ENCODE measurements at places on chromosomes 3 and 15.
A peak's percentile ranks its signal among the peaks of the same experiment; 100 is the strongest.

DNA sequence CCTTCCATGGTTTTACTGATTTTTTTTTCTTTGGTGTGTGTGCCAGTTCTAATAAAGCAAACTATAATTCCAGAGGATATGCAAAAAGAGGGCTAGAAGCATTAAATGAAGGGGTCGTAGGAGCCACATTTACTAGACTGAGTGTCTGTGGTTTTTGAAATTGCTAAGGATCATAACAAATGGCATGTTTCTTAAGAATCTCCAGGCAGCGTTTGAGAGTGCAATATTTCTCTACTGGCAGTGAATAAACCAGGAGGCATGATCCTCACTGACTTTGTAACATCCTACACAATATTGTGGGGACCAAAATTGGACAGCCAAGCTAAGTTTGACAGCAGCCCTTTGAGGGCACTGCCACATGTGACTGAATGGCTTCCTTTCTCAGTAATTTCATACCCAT lies 115.9 kb upstream of the CCNL1 start:
- no peak for DNase-seq

- no peak for DNase-seq
Observed at GRCh38 chr3:97885931-97886824, 64.4 kb downstream of the CRYBG3 start.

- DNase-seq: no peak
Observed at GRCh38 chr3:12994357-12994606, 78.9 kb downstream of the IQSEC1 start.

DNA sequence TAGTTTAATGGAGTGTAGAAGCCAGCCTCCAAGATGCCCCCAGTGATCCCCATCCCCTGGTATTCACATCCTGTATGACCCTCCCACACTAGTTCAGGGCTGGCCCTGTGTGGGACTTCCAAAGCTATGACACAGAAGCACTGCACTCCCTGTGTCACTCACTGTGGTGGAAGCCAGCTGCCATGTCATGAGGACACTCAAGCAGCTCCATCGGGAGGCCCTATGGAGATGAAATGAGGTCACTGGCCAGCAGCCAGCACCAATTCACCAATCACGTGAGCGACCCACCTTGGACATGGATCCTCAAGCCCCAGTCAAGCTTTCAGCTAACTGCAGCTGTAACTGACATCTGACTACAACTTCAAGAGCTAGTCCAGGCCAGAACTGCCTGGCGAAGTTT lies 3.9 kb upstream of the ACAN start:
- no peak for DNase-seq

GRCh38 chr15:74434263-74435136 lies 742 bp upstream of the SEMA7A start:
- no peak for DNase-seq

DNA sequence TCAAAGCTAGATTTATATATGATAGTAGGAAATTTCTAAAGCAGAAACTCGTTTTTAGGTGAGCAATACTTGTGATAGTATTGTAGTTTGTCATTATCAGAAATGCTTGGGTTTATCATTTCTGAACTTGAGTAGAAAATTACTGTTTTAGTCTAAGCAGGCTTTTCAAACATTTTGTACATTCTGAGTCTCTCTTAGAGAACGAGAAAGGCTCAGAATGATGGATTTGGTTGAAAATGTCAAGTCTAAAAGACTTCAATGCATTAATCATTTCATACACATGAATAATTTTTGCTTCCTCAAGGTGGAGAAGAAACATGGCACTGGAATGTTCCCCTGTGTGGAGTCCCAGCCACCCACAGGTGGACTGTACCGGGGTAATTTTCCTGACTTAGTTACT lies 387.1 kb downstream of the NAALADL2 start:
- DNase-seq: no peak

DNA sequence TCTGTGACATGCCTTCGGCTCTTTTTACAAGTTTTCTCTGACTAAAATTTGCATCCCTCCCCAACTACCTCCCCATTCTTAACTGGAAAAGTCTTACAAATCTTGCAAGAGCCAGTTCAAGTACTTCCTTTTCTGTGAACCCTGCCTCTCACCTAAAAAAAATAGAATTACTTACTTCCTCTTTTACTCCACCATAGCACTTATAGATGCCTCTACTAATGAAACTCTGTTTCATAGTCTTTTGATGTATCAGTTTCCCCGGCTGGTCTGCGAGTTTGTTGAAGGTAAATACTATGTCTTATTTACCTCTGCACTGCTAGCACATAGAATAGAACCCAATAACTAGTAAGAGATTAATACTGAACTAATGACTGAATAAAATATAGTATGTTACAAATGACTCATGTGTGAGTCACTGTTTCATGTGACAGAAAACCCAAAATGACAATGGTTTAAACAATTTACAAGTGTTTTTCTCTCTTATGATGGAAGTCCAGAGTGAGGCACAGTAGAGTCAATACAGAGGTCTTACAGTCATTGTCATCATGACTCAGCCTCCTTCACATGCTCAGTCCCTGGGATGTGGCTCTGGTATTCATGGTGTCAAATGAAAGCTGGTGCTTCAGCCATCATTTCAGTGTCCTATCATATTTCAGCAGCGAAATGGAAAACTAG lies 393.5 kb downstream of the RSL24D1 start:
- no peak for DNase-seq

- DNase-seq: no peak
Observed at GRCh38 chr3:128217702-128218547, 64.6 kb downstream of the EEFSEC start.

DNA sequence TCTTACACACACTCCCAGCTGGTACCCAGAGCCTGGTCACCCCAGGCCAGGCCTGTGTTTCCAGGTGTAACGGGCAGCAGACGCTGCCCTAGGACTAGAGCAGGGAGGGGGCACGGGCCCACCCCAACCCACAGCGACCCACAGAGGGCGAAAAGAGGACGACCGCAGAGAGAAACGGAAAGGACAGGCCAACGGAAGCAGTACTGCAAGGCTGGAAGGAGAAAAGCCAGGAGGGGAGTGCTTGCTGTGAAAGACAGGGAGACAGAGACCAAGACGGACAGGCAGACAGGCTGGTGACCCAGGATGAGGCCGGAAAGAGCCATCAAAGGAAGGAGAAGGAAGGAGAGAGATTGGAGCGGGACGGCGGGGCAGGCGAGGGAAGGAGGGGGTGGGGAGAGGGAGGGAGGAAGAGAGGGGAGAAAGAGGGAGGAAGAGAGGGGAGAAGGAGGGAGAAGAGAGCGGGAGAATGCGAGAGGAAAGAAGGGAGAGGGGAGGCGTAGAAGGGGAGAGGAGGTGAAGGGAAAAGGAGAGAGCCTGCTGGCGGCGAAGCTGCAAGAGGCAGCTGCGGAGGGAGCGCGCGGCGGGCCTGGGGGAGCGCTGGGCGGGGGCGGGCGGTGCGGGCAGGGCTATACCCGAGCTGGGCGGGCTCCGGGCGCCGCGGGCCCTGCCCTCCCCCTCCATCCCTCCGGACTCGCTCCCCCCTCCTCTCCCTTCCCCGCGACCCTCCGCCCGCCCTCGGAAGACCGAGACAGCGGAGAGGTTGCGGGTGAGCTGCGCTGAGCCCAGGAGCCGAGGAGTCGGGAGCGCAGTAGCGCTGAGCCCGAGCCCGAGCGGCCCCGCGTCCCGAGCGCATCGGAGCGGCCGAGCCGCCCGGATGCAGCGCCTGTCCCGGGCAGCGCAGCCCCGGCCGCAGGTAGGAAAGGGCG lies at the start of gene SLC6A1:
Gene SLC6A1 (plus strand): TSS at position 732 of the 926 bp plus-strand sequence. CDS start 24,464 bp downstream, outside the sequence.
- DNase-seq: no peak

GRCh38 chr3:171231361-171231760 lies 204.8 kb upstream of the SLC2A2 start:
- no peak for DNase-seq

DNA sequence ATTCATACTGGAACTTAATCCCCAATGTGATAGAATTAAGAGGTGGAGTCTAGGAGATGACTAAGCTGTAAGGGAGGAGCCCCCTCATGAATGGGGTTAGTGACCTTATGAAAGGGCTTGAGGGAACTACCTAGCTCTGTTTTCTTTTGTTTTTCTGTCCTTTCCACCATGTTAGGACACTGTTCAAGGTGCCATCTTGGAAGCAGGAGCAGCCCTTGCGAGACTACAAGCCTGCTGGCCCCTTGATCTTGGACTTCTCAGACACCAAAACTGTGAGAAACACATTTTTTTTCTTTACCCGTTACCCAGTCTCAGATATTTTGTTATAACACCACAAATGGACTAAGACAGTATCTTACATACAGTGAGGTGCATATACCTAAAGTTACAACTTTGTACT lies 26.5 kb downstream of the GOLGA6A start:
- DNase-seq: no peak

DNA sequence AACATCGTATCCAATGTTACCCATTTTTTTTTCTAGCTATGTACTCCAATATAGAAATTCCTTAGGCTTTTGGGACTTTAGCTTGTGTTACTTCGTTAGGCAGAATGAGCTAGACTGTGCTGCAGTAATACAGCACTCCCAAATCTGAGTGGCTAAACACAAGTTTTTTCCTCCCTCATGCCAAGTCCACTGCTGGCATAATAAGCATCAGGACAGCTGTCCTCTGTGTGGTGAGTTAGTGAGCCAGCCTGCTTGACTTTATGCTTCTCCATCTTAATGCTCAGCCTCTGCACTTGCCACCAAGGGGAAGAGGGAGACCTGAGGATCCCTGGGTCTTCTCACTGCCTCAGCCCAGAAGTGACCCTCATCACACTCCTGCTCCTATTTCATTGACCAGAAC lies 18.2 kb upstream of the ACOX2 start:
- DNase-seq: no peak

- peak; percentile 10 for DNase-seq
Observed at GRCh38 chr3:184481984-184482671, 79.5 kb upstream of the EPHB3 start.

- no peak for DNase-seq
Observed at GRCh38 chr15:84697236-84697990, 18.5 kb downstream of the SEC11A start.

- no peak for DNase-seq
Observed at GRCh38 chr3:68893600-68894239, 38.6 kb downstream of the TAFA4 start.

DNA sequence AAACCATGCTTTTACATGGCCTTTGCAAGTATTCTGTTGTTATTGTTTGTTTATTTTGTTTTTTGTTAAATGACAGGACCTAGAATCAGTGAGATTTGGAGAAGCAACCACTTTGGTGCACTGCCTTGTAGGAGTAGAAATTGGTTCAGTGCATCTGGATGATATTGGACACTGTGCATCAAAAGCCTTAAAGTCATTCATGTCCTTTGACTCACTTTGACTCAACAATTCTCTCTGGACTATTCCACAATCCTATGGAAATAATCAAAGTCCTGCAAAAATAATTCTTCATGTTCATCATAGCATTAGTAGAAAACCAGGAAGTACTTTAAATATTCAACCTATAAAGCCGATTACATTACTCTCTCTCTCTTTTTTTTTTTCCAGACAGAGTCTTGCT lies 224.8 kb downstream of the ABHD5 start:
- DNase-seq: no peak

DNA sequence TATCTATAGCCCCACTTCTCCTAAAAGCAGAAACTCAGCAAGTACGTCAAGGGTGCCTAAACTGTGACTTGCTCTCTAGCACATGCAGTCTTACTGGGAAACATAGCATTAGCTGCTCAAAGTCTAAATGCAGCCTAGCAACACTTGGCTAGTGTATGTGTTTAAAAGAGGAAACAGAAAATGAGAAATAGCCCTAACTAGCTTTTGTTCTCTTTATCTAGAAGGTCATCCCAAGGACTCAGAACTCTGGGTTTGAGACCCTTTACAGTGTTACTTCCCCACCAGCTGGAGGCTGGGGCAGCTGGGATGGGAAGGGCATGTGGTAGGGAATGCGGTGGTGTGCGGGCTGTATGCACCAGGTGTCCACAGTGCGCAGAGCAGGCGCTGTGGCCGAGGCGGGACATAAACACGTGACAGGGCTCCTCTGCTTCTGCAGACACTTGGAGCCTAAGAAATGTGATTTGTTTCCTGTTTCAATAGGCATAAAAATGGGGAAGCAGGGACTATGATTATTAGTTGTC lies 13.3 kb downstream of the ETV5 start:
- no peak for DNase-seq

DNA sequence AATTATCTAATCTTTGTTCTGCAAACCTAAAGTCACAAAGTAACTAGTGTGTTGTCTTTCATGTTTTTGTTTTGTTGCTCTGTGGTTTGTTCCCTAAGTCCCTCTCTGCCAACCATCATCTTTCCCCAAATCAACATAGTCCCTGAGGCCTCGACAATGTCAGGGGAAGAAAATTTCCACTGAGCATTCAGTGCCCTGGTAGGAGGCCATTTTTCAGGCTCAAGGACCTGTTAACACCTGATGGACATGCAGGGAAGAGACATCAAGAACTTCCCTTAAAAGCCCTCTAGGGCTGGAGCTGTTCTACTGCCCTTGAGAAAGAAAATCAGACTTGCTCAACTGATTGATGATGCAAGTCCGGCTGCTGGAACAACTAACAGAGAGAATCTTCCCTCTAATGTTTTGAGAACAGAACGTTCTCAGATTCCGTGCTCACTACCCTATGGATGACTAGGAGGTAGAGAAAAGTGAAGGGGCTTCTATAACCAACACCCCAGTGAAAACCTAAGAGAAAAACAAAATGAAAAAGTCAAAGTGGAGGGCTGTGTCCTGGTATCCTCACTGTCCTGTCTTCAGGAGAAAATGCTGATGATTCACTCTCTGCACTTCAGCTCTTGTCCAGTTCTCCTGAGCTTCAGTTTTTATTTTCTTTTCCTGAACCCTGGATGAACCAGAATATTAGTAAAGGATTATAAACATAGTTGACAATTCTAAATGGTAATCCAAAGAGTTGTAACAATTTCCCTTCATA lies 373.1 kb downstream of the FOXP1 start:
- DNase-seq: no peak

DNA sequence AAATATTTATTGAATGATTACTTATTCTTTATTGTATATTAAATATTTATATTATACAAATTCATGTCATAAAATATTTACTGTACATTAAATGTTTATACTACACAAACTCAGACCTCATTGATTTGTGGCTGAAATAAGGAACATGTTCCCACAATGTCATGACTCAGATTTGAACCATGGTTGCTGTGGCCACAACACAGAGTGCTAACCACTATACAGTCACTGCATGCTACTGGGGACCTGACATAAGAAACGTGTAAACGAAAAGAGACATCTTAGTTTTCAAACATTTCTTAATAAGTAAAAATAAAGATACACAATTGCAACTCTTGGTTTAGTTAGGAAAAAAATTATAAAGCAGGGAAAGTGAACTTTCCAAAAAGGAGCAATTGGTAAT lies 99.1 kb upstream of the AGTR1 start:
- DNase-seq: no peak

- DNase-seq: no peak
Observed at GRCh38 chr3:17845026-17845812, 102.8 kb upstream of the TBC1D5 start.

- DNase-seq: no peak
Observed at GRCh38 chr15:32112101-32112500, 81.8 kb downstream of the CHRNA7 start.

DNA sequence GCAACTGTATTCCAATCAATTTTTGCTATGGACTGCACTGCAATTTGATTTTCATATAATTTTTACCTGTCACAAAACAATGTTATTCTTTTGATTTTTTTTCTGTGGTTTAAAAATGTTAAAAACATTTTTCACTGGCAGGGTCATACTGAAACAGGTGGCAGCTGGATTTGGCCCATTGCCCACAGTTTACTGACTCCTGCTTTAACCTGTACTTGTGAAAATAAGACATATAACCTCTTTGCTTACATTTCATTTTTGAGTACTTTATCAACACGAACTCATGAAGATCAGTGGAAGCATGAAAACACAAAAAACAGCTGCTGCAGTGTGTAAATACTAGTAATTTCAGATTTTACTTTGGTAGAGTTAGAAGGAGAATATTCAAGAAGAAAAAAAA lies 313.1 kb downstream of the WDR72 start:
- DNase-seq: no peak
